ENCODE measurements at places on chromosomes 5 and 9.

- DNase-seq = no peak
Measured at GRCh38 chr9:1916655-1917054, 98.5 kb upstream of the SMARCA2 start.

DNA sequence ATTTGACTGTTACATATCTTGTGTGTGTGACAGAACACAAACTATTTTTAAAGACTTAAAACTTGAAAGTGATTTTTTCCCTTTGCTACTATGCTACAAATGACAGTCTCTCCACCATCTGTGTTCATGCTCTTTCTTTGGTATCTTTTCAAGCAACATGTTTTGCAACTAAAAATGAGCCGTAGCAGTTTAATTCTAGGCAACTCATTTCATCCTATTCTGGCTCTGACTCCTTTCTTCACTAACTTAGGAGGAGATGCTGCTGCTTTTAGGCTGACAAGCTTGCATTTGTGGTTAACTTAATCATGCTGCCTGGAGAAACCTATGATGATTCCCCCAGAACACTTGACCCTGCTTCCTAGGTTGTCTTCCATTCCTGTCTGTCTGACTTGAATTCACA is 100.6 kb downstream of the HACD4 start:
- no peak for DNase-seq

GRCh38 chr5:40841068-40841805 is at the start of gene CARD6:
Gene CARD6, plus strand, starts transcription at chr5:40841367. Its CDS starts 16 bp downstream, at chr5:40841383.
- no peak for DNase-seq

DNA sequence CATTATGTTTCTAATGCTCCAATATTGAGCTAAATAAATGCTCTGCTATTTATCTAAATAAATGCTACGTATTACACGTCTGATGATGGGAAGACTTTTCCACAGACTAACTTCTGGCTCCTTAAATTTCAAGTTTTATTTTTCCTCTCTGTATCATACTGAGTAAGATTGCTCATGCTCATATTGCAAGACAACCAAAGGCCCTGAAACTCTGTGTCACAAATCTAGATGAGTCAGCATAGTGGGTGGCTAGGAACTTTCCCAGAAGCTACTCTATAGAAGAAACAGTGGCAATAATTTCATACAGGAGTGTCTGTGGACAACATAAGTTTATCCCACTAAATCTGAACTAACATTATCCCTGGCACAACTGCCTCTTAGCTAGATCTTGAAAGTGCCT is 53.0 kb upstream of the RFX3 start:
- DNase-seq = no peak

- DNase-seq = no peak
Measured at GRCh38 chr5:35248843-35249780, 18.8 kb upstream of the PRLR start.
